ENCODE measurements at places on chromosomes 13 and 19. TPM values are rescaled to one million over a fixed set of nuclear protein-coding genes. Genes with fewer than 3 reads are reported as not detected.

- DNase-seq, result peak; percentile 67
- peak overlapping the region; percentile 99 for H3K27ac ChIP-seq
- peaks cover 13% of the 10 kb centered on the region for H3K4me1 ChIP-seq
- no peaks in the 10 kb centered on the region for H3K36me3 ChIP-seq
Measured at GRCh38 chr19:4399812-4400134, 574 bp downstream of the SH3GL1 start.

DNA sequence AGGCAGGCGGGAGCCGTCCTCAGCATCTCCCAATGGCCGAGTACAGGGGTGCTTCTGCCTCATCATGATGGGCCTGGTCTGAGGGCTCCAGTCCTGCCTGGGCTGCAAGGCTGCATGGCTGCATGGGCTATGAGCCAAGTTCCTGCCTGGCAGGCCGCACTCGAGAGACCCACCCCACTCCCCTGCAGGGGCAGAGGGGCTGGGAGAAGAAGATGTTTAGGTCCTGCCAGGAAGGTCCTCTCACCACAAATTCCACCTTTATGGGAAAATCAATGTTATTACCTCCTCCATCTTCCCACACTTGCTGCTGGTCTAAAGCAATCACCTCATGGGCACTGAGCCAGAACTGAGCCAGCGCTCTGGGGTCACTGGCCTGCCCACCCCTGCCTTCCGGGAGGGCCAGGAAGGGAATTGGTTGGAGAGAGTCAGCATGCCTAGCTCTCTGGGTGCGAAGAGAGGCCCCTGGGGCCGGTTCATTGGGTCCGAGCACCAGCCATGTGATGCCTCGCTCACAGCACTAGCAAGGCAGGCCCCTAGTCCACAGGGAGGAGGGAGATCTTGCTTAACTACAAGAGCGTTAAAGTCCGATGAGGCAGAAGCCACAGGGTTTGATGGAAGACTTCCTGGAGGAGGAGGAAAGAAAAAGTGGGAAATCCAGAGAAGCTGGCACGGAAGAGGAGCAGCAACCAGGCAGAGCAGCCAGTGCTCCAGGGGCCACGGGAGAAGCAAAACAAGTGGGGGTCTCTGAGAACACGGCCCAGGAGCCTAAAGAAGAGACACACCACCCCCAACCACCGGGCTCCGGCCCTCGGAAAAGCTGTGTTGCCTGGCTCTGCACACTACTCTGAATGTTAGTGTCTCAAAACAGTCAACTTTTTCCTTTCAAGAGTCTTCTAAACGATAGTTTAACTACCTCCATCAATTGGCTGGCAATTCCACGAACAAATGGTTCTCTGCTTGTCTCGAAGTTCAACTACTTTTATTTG is 63.1 kb downstream of the CEBPG start:
- H3K36me3 ChIP-seq, result no peaks in the 10 kb centered on the region
- H3K4me1 ChIP-seq, result peaks cover 23% of the 10 kb centered on the region
- DNase-seq, result no peak
- H3K4me3 ChIP-seq, result no peak overlapping the region
- H3K27ac ChIP-seq, result no peak overlapping the region

GRCh38 chr19:33734913-33735312 is 61.8 kb upstream of the KCTD15 start:
- H3K27me3 ChIP-seq, result no peaks in the 10 kb centered on the region
- no peak for DNase-seq
- H3K36me3 ChIP-seq, result no peaks in the 10 kb centered on the region
- no peaks in the 10 kb centered on the region for H3K4me1 ChIP-seq
- no peak overlapping the region for H3K27ac ChIP-seq
- no peak overlapping the region for H3K4me3 ChIP-seq

GRCh38 chr19:58117841-58118575 is 20.0 kb upstream of the ZSCAN18 start:
- no peaks in the 10 kb centered on the region for H3K4me1 ChIP-seq
- H3K36me3 ChIP-seq, result no peaks in the 10 kb centered on the region
- H3K27ac ChIP-seq, result no peak overlapping the region
- no peak overlapping the region for H3K4me3 ChIP-seq
- no peaks in the 10 kb centered on the region for H3K27me3 ChIP-seq

Gene OSCAR
- polyA plus RNA-seq, result 0.43 TPM

- H3K27ac ChIP-seq, result peak overlapping the region; percentile 84
- DNase-seq, result no peak
- no peaks in the 10 kb centered on the region for H3K27me3 ChIP-seq
- no peaks in the 10 kb centered on the region for H3K36me3 ChIP-seq
Measured at GRCh38 chr19:6425732-6426620, 1.4 kb upstream of the KHSRP start.

DNA sequence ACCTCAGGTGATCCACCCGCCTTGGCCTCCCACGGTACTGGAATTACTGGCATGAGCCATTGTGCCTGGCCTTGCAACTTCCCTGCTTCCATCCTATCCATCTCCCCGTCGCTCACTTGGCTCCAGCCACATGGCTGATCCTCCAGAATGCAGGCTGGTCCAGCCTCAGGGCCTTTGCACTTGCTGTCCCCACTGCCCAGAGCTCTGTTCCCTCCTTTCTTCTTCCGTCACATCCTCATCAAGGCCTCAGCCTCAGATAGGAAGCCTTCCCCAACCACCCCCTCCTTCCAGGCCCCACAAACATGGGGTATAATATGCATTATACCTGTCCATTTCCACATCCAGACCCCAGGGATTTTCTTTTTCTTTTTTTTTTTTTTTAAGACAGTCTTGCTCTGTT is 16.2 kb downstream of the MAST3 start:
- H3K27ac ChIP-seq, result no peak overlapping the region
- H3K4me3 ChIP-seq, result no peak overlapping the region
- H3K27me3 ChIP-seq, result no peaks in the 10 kb centered on the region
- DNase-seq, result no peak
- peaks cover 20% of the 10 kb centered on the region for H3K4me1 ChIP-seq

DNA sequence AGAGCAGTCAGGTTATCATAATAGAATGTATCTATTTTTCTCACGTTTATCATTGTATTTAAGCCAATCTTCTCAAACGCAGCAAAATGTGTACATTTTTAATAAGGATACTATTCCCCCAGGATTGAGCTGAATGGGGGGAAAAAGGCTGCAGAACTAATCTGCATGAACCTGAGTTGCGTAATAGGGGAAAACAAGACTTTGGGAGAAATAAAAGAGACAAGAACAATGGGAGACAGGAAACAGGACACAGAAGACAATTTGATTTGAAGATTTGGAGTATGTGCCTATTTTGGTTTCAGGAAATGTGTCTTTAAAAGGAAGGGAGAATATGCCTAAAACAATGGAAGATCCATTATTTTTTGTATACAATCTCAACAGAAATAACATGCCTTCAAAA is 844.5 kb downstream of the DIAPH3 start:
- no peaks in the 10 kb centered on the region for H3K36me3 ChIP-seq
- H3K4me3 ChIP-seq, result no peak overlapping the region
- H3K27ac ChIP-seq, result no peak overlapping the region
- DNase-seq, result no peak
- no peaks in the 10 kb centered on the region for H3K27me3 ChIP-seq

DNA sequence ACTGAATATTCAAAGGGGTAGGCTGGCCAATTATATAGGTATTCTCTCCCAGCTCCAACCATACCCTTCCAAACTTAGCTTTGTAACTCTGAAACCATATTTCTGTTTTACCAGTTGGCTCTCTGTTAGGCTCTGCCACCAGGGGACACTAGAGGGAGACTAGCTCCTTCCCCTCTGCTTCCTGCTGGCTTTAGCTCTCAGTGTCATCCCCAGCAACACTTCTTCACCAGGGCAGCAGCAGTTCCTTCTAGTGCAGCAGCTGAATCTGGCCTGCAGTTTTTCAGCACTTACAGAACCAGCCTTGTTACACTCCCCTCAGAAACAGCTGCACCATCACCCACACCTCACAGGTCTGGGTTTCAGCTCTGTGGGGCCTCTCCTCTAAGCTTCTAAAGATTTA is 51.0 kb upstream of the DOCK9 start:
- H3K4me1 ChIP-seq, result no peaks in the 10 kb centered on the region
- H3K27me3 ChIP-seq, result no peaks in the 10 kb centered on the region
- no peak overlapping the region for H3K27ac ChIP-seq
- H3K4me3 ChIP-seq, result no peak overlapping the region
- no peak for DNase-seq
- no peaks in the 10 kb centered on the region for H3K36me3 ChIP-seq

DNA sequence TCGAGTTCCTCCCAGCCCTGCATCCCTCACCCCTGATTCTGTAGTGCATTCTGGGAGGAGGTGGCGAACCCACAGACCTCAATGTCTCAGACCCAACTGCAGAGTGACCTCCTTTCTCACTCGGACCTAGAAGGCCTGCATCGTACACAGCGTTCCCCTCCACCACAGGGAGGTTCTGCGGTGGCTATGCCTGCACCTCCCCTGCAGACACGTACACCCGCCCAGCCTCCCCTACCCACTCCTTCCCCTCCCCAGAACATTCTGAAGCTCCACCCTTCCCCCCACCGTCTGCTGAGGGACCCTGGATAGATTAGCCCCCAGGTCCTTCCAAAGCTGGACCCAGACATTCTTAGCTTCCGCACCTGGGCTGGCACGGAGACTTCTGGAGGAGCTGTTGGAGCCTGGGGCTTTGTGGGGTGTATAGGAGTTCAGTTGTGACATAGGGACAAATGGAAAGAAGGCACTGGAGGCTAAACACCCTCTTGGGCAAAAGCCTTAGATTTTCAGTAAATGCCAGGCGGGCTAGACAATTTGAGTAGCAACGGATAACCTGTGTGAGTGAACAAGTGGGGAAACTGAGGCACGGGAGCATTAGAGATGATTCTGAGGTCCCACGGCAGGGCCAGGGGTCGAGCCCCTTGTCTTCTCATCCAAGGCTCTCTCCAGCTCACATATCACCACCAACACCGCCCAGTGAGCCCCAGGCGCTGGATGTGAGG is 420 bp upstream of the FSD1 start:
- H3K4me1 ChIP-seq, result no peaks in the 10 kb centered on the region
- no peak overlapping the region for H3K4me3 ChIP-seq
- H3K36me3 ChIP-seq, result no peaks in the 10 kb centered on the region
- H3K27ac ChIP-seq, result no peak overlapping the region

DNA sequence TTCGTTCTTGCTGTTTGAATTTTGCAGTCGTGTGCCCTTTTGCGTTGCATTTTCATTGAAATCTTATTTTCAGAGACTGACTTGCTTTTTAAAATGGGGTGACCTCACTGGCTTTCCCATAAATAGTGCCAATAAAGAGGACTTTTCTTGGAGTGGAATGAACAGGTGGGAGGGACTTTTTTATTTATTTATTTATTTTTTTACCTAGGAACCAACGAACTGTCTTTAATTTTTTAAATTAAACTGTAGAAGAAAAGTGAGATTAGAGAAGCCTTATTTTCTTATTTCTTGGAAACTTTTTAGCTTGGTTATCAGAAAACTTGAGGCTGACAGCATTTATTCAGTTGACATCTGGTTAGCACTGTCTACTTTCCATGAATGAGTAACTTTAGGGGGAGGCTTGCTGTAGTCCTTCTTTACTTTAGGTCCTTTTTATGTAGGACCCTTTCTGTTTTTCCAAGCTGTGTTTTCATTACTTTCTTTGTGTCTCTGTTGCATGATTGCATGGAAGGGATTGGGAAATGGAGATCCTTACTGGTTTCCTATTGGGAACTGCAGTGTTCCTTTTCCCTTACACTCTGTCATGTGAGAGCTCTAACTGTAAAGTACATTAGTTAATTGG is 1.7 kb downstream of the SLAIN1 start:
- peak overlapping the region; percentile 56 for H3K4me3 ChIP-seq
- peaks cover 18% of the 10 kb centered on the region for H3K27me3 ChIP-seq
- no peak overlapping the region for H3K27ac ChIP-seq

- H3K27ac ChIP-seq, result no peak overlapping the region
- no peaks in the 10 kb centered on the region for H3K27me3 ChIP-seq
- no peak for DNase-seq
Measured at GRCh38 chr19:51508059-51508733, 6.6 kb upstream of the SIGLEC12 start.

GRCh38 chr13:100394005-100394695 is 194.4 kb downstream of the GGACT start:
- no peaks in the 10 kb centered on the region for H3K27me3 ChIP-seq
- DNase-seq, result no peak
- H3K36me3 ChIP-seq, result no peaks in the 10 kb centered on the region
- H3K4me3 ChIP-seq, result no peak overlapping the region
- no peaks in the 10 kb centered on the region for H3K4me1 ChIP-seq

Gene TEX101
- not detected for polyA plus RNA-seq

GRCh38 chr19:47416643-47416985 is 2.7 kb downstream of the MEIS3 start:
- H3K4me3 ChIP-seq, result no peak overlapping the region
- H3K27ac ChIP-seq, result no peak overlapping the region
- H3K4me1 ChIP-seq, result peaks cover 11% of the 10 kb centered on the region

DNA sequence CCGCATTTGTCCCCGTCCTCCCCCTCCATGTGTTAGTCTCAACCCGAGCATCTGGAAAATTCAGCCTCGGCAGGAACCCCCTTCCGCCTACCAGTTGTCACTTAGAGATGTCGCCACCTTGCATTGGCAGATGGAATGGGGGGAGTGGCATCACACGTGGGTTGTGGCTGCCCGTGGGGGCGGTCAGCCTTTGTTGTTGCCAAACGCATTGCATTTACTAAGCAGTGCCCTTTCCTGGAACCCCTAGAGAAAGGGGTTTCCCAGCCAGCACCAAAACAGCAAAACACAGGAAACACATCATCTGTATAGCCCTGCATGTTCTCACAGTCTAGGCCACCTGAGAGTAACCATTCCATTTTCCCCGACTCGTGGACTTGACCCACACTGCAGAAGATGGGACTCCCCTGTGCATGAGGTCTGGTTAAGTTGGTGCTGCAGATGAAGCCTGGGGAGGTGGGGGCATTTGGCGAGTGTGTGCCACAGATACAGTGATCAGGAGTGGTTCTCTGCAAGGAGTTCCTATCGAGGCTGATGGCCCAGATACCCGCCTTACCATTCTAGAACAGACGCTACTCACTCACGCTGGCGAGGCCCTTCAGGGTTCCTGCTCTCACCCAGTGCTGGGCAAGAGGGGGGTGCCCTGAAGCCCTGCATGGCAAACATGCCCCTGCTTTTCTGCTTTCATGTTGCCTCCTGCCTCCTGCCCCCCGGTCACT is 38.3 kb downstream of the TMED1 start:
- no peaks in the 10 kb centered on the region for H3K36me3 ChIP-seq
- no peaks in the 10 kb centered on the region for H3K4me1 ChIP-seq
- DNase-seq, result no peak

DNA sequence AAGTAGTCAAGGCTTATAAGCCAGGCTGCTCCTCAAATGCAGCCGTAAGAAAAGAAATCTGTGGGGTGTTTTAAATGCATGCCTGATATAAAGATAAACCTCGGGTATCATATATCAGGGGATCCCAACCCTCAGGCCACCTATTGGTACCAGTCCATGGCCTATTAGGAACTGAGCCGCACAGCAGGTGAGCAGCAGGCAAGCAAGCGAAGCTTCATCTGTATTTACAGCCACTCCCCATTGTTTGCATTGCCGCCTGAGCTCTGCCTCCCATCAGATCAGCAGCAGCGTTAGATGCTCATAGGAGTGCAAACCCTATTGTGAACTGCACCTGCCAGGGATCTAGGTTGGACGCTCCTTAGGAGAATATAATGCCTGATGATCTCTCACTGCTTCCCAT is 233.5 kb upstream of the SERP2 start:
- H3K27ac ChIP-seq, result no peak overlapping the region
- H3K4me3 ChIP-seq, result no peak overlapping the region
- peak; percentile 48 for DNase-seq
- no peaks in the 10 kb centered on the region for H3K36me3 ChIP-seq

Gene POP4
- 111 TPM for polyA plus RNA-seq

- H3K36me3 ChIP-seq, result peaks cover 3% of the 10 kb centered on the region
- no peak overlapping the region for H3K27ac ChIP-seq
- H3K4me3 ChIP-seq, result no peak overlapping the region
Measured at GRCh38 chr13:32454886-32455593, 27.1 kb upstream of the N4BP2L1 start.

Gene UBE2L5
- polyA plus RNA-seq, result not detected

- peak overlapping the region; percentile 86 for H3K27ac ChIP-seq
- no peaks in the 10 kb centered on the region for H3K36me3 ChIP-seq
- H3K4me3 ChIP-seq, result no peak overlapping the region
Measured at GRCh38 chr13:40536443-40537113, 129.9 kb downstream of the FOXO1 start.

Data from hepatocyte (in vitro differentiated cells).